SJCRH30 (cell line): ENCODE measurements at places on chromosomes 6 and 20. TPM values are rescaled to one million over a fixed set of nuclear protein-coding genes. Genes with fewer than 3 reads are reported as not detected.

Gene NCOA3
- total RNA-seq, result 26.7 and 28.1 TPM in 2 replicates

DNA sequence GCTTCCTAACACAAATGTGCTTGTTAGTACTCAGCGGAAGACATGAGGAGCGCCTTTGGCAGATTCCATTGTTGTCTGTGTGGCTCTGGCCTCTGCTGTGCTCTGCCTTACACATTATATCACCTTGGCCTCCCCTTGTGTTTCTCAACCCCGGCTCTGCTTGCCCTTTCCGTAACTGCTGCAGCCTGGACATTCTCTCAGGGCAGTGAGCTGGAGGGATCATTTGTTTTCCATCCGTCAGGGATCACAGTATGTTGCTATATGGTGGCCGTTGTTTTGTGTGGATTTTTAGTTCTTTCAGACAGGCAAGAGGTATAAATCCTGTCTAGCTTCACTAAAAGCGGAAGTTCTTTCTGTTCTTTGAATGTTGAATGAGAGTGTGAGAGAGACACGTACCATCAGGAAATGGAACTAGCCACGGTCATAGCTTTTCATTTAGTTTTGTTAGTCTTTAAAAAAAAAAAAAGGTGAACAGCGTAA lies 175.1 kb downstream of the JARID2 start:
- no peak for DNase-seq

- peak; percentile 79 for DNase-seq
Measured at GRCh38 chr6:34196116-34196832, 40.4 kb upstream of the HMGA1 start.

DNA sequence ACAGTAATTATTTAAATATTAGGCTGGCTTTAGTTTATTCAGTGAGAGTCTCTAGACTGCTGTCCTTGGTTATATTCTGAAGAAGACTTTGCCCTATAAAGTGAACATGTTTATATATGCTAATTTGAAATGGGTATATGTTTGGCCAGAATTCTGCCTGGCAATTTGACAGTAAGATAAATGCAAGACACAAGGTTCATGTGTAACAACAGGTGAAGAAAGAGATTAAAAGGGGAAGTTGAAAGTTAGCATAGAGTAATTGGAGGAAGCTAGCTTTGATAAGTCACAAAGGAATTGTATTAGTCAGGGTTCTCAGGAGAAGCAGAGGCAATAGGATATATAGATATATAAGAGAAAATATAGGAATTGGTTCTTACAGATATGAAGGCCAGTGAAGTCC lies 191.4 kb downstream of the CENPW start:
- no peak for DNase-seq

Gene HACE1
- total RNA-seq, result 15.9 and 18.0 TPM in 2 replicates

GRCh38 chr20:58135441-58136148 lies 92.9 kb downstream of the ANKRD60 start:
- no peak for DNase-seq

Gene SLC22A7
- total RNA-seq, result not detected in 2 replicates

GRCh38 chr6:105676857-105677256 lies 274.0 kb upstream of the PREP start:
- DNase-seq, result no peak

Gene AIF1
- not detected in 2 replicates for total RNA-seq

DNA sequence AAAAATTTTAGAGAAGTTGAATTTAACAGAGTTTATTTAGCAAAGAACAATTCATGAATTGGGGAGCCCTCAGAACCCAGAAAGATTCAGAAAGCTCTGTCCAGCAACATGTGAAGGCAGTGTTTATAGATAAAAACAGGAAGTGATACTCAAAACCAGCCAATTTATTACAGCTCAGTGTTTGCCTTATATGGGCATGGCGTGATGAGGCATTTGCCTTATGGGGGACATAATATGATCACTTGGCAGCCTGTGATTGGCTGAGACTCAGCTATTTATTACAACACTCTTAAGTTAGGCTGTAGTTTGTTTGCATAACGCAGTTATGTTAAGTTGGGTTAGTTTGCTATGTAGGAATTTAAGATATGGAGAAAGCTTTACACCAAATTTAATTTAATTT lies 11.5 kb downstream of the HLA-DPA1 start:
- DNase-seq, result peak; percentile 41
